ENCODE measurements at places on chromosomes 12 and 14.

DNA sequence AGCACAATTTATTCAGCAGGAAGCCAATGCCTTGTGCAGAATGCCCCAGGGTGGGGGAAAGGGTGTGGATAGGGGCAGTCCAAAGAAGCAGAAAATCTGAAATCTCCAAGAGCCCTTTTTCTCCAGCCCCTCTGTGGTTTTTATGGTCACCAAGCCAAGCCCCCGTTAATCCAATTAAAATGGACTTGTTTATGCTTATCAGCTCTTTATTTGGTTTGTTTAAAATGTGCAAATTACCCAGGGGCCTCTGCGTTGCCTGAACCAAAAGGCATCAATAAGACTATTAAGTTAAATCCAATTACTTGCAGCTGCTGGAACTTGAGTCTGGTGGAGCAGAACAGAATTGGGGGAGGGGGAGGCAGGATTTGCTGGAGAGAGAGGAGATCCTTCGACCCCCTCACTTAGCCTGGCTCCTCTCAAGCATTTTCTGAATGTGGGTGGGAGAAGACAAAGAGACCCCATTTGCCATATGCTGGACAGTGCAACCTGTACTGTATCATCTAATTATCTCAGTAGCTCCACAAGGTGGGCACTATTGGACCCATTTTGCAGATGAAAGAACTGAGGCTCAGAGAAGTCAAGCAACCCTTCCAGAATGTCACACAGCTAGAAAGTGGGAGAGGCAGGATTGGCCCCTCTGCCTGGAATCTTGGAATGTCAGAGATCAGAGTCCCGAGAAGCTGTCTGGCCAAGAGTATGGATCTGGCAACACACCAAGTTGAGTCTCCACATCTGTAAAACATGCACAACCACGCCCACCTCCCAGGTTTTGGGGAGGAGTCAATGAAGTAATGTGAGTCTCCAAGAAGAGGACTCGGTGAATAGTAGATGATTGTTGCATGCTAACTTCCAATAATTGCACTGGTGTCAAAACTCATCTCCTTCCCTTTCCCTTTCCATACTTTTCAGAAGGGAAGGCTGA is 66.9 kb downstream of the CMKLR1 start:
- no peak for DNase-seq

- no peak for DNase-seq
Observed at GRCh38 chr12:48788854-48789775, at the start of gene ADCY6. TSS of gene ADCY6 (minus strand) at chr12:48789089. CDS start at chr12:48783434, 5,655 bp downstream.

GRCh38 chr14:100544506-100545141 is 42.6 kb downstream of the BEGAIN start:
- no peak for DNase-seq

DNA sequence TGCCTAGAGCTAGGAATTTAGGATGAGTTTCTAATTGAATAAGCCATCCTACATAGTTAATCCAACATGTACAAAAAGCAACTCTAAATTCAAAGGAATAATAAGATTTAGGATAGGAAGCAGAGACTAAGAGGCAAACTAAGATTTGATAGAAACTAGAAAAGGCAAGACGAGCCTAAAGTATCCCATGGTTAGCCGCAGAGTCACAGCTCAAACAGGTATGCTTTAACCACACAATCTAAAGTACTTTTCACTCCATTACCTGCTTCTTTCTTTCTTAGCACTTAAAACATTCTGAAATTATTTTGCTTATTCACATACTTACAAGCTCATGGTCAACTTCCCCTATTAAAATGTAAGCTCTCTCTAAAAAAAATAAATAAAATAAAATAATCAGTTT is 51.8 kb downstream of the OTOGL start:
- DNase-seq = no peak

- no peak for DNase-seq
Observed at GRCh38 chr12:71161591-71161990, 3.8 kb upstream of the TSPAN8 start.

DNA sequence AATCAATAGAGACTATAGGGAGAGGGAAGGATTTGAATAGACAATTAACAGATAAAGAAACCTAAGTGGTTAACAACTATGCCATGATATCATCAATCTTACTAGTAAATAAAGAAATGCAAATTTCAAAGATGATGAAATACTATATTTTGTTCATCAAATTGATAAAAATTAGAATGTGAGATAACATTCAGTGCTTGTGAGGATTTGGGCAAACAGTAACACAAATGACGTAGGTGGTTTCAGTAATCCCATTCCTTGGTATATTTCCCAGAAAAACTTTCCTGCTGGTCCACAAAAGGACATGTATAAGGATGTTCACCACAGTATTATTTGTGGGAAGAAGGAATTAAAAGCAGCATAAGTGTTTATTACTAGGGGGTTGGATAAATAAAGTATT is 136.0 kb downstream of the ERC1 start:
- no peak for DNase-seq

- no peak for DNase-seq
Observed at GRCh38 chr12:69512820-69513219, 42.6 kb downstream of the FRS2 start.

DNA sequence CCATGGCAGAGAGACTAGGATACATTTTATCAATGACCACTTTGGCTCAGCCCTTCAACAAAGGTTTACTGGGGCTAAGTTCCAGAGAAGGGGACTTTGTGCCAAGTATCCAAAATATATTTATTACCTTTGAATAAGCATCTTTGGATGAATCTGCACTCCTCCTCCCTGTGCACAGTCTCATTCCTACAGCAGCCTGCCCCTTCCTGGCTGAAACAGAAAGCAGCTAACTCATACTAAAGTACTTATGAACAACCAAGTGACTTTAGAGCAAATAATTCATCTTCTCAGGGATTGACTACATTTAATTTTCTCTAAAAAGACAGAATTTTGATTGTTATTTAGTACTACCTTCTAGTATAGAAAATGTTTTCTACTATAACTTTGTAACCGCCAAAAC is 47.8 kb upstream of the ETV6 start:
- no peak for DNase-seq

- no peak for DNase-seq
Observed at GRCh38 chr12:104565606-104566243, 109.0 kb downstream of the CHST11 start.

DNA sequence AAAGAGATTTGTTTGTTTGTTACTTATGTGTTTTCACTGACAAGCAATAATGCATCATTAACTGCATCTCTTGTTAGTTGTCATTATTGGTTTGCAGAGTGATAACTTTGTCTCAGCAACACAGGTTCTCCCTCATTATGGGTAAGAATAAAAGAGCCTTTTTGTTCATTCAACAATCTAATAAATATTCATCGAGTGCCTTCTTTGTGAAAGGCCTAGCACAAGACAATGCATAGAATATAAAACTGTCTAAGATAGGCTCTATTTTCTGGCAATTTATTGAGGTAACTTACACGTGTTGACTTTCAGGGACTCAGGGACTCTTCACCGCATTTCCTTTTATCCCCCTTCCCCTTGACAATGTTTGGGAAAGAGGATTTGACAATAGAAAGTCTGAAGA is 95.5 kb upstream of the KRR1 start:
- no peak for DNase-seq

DNA sequence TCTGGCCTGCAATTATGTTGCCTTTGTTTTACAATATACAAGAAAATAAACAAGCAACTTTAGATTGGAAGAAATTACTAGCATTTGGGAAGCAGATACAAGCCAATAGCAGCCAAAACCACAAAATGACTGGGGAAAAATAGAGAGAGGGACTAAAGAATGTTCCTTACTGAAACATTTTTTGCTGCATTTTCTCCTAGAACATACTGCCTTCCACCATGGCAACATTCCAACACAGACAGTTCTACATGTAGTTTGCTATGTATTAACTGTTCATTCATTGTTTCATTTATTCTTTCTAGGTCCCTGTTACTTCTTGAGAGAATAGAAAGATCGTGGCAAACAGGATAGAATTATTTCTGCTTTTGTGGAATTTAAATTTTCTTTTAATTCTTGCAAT is 530.2 kb downstream of the RPS29 start:
- DNase-seq = no peak

GRCh38 chr14:71438684-71439083 is 493.5 kb upstream of the RGS6 start:
- DNase-seq = no peak

- DNase-seq = no peak
Observed at GRCh38 chr12:103523771-103524170, 28.0 kb upstream of the C12orf42 start.

DNA sequence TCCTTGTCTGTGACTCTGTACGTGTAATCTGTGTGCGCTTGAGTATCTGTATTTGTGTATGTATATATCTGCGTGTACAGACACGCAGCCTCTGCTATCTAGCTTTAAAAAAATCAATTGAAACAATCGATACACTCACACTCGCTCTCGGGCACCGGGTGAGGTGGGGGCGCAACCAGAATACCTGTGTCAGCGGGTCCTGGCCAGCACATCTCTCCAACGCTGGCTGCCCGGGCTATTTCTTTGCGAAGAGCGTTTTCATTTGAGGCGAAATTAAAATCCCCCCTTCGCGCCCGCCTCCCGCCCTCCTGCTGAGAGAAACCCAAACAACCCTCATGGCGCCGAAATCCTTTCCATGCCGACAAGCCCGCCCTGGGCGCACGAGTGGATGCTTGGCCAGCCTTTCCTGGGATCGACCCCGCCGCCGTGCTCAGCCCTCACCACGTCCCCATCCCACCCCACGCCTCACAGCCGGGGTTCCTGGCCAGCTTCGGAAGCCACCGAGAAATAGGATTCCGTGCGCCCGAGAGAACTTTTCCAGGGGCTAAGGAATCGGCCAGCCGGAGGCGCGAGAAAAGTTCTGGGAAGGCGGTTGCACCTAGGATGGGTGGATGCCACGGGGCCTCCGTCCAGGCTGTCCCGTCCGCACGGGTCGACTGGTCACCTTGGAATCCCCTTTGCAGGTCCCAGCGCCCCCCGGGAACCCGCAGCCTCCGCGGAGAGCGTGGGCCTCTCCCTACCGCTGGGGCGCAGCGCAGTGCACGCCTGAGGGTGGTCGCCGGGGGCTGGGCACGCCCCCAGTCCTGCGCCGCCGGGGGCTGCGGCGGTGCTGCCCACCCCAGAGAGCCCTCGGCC is 1.0 kb downstream of the ZDHHC22 start:
- no peak for DNase-seq

DNA sequence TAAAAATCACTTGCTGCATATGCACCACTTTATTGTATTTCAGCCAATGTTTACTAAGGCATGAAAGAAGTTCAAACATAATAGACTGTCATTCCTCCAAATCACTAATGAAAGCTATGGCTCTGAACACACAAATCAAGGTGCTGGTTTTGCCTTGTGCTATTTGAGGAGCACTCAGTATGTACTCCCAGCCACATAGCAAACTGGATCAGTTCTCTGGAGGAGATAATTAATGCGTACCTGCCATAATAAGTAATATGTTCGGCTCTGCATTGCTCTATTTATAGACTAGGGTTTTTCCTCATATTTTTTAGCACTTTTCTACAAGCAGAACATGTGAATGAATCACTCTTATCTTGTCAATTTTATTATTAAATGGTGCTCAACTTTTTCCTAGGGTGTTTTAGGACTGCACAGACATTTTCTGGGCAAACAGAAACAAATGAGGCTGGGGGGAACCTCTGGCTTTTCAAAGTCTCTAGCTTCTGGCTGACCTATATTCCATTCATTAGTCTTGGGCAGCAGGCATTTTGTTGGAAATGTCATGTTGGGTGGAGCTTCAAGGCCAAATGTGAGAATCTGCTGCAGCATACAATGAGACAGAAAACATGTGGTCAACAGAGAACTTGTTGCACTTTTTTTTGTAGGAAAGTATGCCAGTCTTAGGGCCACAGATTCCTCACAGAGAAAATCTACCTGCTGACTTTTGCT is 88.4 kb downstream of the GRIP1 start:
- DNase-seq = no peak

- no peak for DNase-seq
Observed at GRCh38 chr12:39830171-39830570, 210.6 kb upstream of the ABCD2 start.

GRCh38 chr12:124995200-124995961 is 1.9 kb downstream of the BRI3BP start:
- DNase-seq = no peak

DNA sequence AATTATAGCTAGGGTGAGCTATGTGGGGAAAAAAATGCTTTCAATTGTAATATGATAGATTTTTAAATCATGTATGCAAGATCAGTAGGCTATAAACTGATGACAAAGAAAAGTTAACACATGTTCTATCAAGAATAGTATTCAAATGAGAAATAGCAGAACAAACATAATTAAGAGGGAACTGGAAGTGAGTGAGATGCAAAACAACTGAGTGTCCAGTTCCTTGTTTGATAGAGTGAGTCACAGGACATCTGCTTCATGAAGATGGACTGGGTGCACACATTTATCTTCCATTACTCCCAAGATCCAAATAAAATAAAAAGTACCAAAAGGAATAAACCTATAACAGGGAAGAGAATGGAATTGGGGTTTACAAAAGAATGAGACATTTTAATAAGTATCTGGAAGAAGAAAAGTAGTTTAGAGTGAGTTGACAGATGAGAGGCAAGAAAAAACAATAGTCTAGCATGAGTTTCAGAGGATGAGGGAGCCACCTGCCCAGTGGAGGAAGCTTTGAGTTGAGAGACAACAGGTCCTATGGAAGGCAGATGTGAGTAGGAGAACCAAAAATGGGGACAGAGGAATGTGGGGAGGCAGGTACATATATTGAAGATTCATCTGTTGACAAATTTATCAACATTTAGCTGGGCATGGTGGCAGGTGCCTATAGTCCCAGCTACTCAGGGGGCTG is 178.1 kb upstream of the ARHGAP5 start:
- no peak for DNase-seq

DNA sequence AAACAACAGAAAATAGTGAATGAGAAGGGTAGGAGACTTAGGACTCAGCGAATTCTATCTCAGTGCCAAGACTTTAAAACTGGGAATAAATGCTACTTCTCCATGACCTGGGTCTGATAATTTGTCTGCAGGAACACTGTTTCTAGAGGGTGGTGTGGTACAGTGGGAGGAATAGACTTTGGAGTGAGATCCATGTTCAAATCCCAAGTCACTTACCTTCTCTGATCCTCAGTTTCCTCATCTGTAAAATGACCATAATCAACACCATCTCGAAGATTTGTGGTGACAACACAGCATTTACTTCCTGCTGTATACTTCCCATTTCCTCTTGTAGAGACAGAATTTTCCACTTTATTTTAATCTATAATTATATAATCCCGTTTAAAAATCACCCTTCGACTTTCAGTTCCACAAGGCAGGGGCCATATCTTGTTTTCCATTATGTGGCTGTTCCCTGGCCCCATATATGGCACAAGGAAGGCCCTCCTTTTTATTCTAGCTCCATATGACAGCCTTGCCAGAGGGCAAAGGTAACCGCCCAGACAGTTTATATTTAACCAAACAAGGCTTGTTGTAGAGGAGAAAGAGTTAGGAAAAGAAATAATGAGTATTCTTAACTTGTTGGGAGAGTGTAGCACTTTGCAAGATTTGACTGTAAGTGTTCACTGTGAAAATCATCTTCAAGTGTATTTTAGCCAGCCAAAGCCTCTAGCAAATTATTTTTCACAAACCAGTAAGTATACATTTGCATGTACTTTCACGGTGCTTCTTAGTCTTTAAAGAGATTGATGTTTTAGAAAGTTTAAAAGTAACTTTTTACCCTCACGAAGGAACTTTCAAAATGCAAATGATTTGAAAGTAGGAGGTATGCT is 243.1 kb downstream of the AKAP6 start:
- DNase-seq = no peak
